ENCODE measurements at places on chromosomes 2 and 18.

- H3K27ac ChIP-seq = no peak overlapping the region
- H3K27me3 ChIP-seq = no peaks in the 10 kb centered on the region
- no peaks in the 10 kb centered on the region for H3K4me1 ChIP-seq
- DNase-seq = no peak
- no peaks in the 10 kb centered on the region for H3K36me3 ChIP-seq
These were observed 109.8 kb downstream of the AGAP1 start for GRCh38 chr2:235603659-235604058.

- no peaks in the 10 kb centered on the region for H3K27me3 ChIP-seq
- no peak for DNase-seq
- H3K4me1 ChIP-seq = no peaks in the 10 kb centered on the region
- H3K27ac ChIP-seq = no peak overlapping the region
- no peak overlapping the region for H3K4me3 ChIP-seq
These were observed 26.5 kb upstream of the C2orf74 start for GRCh38 chr2:61135510-61135909.

DNA sequence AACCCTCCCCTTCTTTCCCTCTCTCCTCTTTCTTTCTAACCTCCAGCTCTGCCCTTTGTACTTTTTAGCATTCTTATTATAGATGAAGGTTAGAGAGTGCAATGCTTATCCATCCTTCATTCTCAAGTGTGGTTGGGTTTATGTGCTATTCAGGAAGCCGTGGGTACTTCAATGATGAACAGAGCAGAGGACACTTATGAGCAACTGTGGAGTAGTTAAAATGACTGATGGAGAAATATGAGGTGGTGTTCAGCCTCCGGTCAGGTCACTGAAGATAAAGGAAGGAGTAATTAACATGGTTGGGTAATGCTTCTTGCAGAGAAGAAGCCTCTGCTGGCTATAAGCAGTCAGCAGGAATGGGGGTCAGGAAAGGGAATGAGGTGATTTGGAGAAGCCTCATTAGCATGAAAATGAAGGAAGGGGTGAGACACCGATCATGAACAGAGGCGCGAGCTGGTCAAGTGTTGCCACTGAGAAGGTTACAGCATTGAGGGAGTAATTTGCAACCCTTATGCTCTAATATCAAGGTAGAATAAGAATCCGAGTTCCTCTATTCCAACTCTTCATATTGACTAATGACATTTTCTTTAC lies 174.7 kb downstream of the LPIN1 start:
- H3K4me3 ChIP-seq = no peak overlapping the region
- no peaks in the 10 kb centered on the region for H3K36me3 ChIP-seq
- H3K27me3 ChIP-seq = no peaks in the 10 kb centered on the region
- no peak for DNase-seq
- H3K4me1 ChIP-seq = no peaks in the 10 kb centered on the region
- no peak overlapping the region for H3K27ac ChIP-seq

GRCh38 chr2:157874348-157874747 lies 1.8 kb downstream of the ACVR1 start:
- H3K27me3 ChIP-seq = no peaks in the 10 kb centered on the region
- no peak for DNase-seq
- no peaks in the 10 kb centered on the region for H3K36me3 ChIP-seq

- H3K4me3 ChIP-seq = no peak overlapping the region
- H3K27me3 ChIP-seq = no peaks in the 10 kb centered on the region
- no peaks in the 10 kb centered on the region for H3K4me1 ChIP-seq
- H3K27ac ChIP-seq = no peak overlapping the region
- H3K36me3 ChIP-seq = peaks cover 12% of the 10 kb centered on the region
These were observed 114.1 kb downstream of the GBX2 start for GRCh38 chr2:236054125-236054524.

- no peak for DNase-seq
- H3K36me3 ChIP-seq = no peaks in the 10 kb centered on the region
- H3K27ac ChIP-seq = no peak overlapping the region
- no peak overlapping the region for H3K4me3 ChIP-seq
- H3K27me3 ChIP-seq = no peaks in the 10 kb centered on the region
These were observed 127.9 kb upstream of the NOL4 start for GRCh38 chr18:34352385-34353163.

GRCh38 chr18:36130039-36130831 lies 536 bp downstream of the ELP2 start:
- H3K27ac ChIP-seq = peak overlapping the region; percentile 99
- H3K27me3 ChIP-seq = no peaks in the 10 kb centered on the region
- DNase-seq = no peak
- peak overlapping the region; percentile 73 for H3K4me3 ChIP-seq

- no peak overlapping the region for H3K4me3 ChIP-seq
- DNase-seq = no peak
- no peaks in the 10 kb centered on the region for H3K4me1 ChIP-seq
- no peaks in the 10 kb centered on the region for H3K36me3 ChIP-seq
These were observed 517.2 kb downstream of the SUCLG1 start for GRCh38 chr2:83941886-83942285.

- no peak overlapping the region for H3K27ac ChIP-seq
- DNase-seq = no peak
- H3K27me3 ChIP-seq = no peaks in the 10 kb centered on the region
- no peaks in the 10 kb centered on the region for H3K4me1 ChIP-seq
- H3K4me3 ChIP-seq = no peak overlapping the region
These were observed 51.9 kb downstream of the PLA2R1 start for GRCh38 chr2:160010361-160011145.

GRCh38 chr18:25701821-25702220 lies 349.9 kb upstream of the ZNF521 start:
- no peaks in the 10 kb centered on the region for H3K4me1 ChIP-seq
- no peaks in the 10 kb centered on the region for H3K27me3 ChIP-seq
- no peak overlapping the region for H3K27ac ChIP-seq
- no peak for DNase-seq
- H3K4me3 ChIP-seq = no peak overlapping the region

DNA sequence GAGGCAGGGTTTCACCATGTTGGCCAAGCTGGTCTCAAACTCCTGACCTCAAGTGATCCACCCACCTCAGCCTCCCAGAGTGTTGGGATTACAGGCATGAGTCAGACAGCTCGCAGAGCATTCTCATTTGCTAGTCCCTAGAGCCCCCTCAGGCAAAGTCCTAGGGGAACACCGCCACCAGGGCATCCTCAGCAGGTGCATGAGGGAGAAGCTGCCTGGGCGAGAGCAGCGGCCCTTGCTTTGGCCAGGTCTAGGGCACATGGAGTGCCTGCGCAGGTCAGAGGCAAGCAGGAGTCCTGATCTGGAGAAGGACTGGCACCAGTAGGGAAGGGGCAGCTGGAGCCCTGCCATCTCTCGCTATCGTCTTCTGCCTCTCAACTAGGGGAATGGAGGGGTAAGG lies 32.4 kb downstream of the NGEF start:
- DNase-seq = no peak
- H3K4me3 ChIP-seq = no peak overlapping the region
- H3K27ac ChIP-seq = no peak overlapping the region
- H3K36me3 ChIP-seq = no peaks in the 10 kb centered on the region

GRCh38 chr2:54459037-54459441 lies 2.9 kb downstream of the SPTBN1 start:
- no peaks in the 10 kb centered on the region for H3K27me3 ChIP-seq
- DNase-seq = no peak
- H3K36me3 ChIP-seq = no peaks in the 10 kb centered on the region
